ENCODE measurements at places on chromosomes 5 and 9.

DNA sequence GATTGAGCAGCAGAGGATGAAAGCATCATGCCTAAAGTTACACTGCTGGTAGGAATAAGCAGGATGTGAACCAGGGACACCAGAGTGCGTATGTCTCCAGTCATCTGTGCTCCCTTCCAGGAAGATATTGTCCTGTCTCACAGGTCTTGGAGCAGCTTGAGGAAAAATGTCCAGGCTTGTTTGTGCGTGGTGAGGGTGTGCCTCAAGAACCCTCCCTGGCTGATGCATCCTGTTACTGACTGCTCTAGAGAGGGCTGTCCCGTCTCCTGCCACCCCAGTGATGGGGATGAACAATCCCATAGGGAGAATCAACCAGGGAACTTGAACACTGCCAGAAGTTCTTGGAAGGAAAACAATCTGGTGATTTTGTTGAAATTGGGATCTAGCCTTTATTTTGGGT is 132.0 kb downstream of the INSYN2B start:
- DNase-seq, result no peak

GRCh38 chr9:133709015-133709611 is 29.0 kb downstream of the SARDH start:
- DNase-seq, result no peak

GRCh38 chr9:136609838-136610311 is 52.8 kb upstream of the EGFL7 start:
- no peak for DNase-seq

GRCh38 chr9:113620377-113621161 is 157.0 kb downstream of the RGS3 start:
- DNase-seq, result peak; percentile 95

DNA sequence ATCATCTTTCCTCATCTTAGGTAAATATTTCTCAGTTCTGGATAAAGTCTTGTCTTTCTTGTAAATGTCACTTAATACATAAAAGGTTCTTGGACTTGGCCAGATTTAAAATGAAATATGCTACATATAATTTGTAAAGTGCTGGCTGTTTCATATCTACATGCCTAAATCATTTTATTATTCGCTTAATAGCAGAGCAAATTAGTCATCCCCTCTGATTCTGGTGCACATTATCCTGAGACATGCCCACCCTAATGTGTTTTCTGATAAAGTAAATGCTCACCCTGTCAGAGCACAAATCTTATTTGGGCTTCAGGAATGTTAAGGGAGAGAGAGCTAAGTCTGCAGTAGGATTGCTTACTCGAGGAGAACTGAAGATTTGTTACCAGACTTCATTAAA is 166.5 kb upstream of the IZUMO3 start:
- DNase-seq, result no peak

DNA sequence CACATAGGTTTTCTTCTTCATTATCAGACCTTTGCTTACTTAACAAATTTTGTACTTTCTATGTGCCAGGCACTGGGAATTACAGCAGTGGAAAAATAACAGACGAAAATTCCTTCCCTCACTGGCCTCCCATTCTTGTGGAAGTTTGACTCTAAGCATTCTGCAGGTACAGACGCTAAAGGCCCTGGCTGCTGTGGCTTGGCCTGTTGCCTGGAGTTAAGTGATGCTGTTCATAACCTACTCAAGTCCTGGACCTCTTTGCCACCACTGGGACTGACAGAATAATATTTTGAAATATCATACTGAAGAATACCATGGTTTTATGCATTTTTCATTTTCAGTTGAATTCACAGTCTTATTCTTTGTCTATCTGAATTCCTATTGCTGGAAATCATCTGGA is 97.3 kb upstream of the SPATA31C2 start:
- DNase-seq, result no peak

DNA sequence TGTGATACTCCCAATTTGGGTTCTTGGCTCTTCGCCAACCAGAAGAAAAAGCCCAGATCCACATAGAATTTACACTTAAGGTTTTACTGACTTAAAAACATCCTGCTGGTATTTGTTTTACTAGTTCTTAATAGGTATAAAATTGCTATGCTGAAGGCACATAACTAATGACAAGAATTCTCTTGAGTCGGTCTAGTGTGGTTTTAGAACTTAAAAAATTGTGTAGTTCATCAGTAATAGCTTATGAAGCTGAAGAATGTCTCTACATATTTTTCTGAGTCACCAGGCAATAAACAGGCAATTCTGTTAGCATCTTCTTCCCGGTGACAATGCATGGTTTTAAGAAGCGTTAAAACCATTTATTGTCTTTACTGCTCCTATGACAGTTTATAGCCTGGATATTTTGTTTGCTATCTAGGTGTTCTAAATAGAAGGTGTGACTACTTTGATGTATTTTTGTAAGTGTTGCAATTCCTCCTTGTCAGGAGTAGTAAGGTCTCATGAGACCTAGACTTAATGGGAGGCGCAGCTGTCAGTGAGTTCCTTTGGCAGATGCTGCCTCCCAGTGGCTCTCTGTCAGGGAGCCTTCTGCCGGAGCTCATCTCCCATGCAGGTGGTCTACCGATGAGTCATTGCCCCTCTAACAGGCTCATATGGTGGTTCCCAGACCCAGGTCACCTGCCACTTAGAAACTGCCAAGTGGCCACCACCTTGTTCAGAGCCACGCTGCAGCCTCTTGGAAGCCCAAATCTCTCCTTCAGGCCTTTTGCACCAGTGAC is 173.8 kb downstream of the MAST4 start:
- peak; percentile 2 for DNase-seq

DNA sequence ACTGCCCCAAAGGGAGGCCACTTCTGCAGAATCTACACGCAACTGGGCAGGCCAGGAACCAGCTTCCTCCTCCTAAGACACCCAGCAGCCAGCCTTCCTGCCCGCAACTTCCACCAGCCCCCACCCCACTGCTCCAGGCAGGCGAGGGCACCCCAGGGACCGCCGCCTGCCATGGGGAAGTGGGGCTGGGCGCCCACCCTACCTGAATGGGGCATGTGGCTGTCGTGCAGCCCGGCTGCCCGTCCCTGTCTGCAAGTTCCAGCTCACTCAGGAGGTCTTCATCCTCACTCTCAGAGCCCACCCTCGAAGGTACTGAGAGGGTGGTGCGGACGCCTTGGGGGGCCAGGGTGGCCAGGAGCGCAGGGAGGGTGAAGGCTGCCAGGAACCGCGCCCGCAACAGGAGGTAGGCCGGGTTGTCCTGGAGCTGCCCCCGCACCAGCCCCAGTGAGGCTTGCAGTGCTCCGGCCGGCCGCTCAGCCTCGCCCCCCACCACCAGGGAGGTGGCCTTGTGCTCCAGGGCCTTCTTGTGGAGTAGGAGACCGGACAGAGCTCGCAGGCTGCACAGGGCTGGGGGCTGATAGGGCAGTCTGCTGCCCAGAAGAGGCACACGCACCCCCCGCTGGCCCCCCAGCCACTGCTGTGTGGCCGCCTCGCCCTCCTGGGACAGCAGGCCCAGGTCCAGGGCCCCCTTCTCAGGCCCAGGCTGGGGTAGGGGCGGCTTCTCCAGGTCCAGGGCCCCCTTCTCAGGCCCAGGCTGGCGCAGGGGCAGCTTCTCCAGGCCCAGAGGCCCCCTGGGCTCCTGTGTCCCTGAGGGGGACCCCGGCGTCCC is 4.1 kb upstream of the CARD9 start:
- DNase-seq, result no peak
